Hepatic stellate cell (primary cell): ENCODE measurements at places on chromosomes 7 and 10.

DNA sequence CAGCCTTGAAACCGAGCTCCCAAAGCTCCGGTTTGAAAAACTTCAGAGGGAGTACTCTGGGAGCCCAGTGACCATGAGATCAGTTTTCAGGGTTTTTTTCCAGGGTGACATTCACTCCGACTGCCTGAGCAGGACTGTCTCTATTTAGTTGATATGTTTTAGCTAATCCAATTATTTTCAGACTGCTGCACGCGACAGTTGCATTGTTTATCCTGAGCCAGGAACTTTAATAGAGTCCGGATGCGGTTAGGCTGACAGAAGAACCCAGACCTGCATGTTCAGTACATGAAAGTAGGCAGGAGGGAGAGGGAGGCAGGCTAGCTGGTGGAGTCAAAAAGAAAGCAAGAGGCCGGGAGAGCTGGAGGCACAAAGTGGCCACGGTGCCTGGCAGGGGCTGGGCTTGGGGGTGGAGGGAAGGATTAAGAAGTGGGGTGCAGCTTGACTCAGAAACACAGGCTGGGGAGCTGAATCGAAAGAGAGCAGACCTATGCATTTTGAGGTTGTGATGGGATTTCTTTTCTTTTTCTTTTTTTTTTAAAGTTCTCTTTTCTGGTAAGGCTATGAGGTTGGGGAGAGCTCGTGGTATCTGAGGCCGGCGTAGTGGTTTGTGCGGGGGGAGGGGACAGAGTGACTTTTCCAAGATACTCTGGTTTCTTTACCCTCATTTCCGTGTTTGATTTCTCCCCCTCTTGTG lies 5.7 kb downstream of the GATA3 start:
- no peak for DNase-seq

DNA sequence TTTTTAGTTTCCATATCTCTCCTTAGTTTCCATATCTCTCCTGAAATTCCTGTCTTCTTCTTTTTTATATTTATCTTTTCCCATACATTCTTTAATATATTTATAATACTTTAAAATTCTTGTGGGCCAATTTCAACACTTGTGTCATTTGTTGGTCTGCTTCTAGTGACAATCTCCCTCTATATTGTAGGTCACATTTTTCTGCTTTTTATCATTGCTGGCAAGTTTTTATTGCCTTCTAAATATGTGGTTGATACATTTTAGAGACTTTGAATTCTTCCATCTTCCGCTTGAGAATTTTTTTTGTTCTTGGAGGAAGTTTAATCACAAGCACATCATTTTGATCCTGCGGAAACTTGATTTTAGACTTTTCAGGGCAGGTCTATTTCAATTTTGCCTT lies 26.0 kb upstream of the OPN4 start:
- no peak for DNase-seq

DNA sequence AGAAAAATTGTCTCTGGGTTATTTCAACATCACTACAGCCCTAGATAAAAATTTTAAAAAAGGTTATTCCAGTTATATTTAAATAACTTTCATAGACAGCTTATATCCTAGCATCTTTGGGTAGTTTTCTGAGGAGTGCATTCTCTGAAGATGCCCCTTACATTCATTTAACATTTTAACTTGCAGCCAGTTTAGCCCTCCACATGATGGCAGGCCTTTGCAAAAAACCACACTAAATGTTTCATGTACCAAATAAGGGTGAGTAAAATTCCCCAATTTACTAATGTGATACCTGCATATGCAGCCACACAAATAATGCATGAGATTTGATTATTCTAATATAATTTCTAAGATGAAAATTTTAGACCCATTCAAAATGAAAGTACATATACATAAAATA lies 108.4 kb upstream of the ZWINT start:
- no peak for DNase-seq

DNA sequence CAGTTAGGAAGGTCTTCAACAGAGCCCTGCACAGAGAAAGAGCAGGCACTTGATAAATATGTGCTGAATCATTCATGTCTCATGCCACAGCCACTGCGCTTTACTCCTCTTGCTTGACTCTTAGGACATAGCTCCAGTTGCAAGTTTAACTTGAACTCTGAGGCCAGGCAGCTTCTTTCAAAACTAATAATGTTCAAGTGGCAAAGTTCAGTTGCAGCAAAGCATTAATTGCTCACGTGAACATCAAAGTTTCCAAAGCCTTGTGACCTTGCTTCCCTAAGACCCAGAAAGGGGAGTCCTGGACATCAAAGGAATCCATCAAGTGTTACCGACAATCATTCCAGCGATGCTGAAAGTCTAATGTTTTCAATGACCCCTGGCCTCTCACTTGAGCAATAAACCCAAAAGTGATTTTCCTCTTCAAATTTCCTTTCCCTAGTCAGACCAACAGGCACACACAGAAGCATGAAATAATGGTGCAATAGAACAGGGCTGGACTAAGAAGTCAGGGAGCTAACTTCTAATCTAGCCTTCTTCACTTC lies 21.8 kb upstream of the TECTB start:
- DNase-seq: no peak

GRCh38 chr7:144388950-144389349 lies 14.5 kb downstream of the NOBOX start:
- DNase-seq: no peak

GRCh38 chr7:158975526-158976467 lies 119.4 kb downstream of the DYNC2I1 start:
- DNase-seq: no peak

- no peak for DNase-seq
Measured at GRCh38 chr7:125847692-125848091, 918.1 kb upstream of the POT1 start.

- peak; percentile 17 for DNase-seq
Measured at GRCh38 chr10:11035301-11035991, 17.8 kb downstream of the CELF2 start.

GRCh38 chr10:67696029-67696428 lies at the start of gene CTNNA3:
CTNNA3 (minus strand) TSS chr10:67696195.
- DNase-seq: peak; percentile 27

DNA sequence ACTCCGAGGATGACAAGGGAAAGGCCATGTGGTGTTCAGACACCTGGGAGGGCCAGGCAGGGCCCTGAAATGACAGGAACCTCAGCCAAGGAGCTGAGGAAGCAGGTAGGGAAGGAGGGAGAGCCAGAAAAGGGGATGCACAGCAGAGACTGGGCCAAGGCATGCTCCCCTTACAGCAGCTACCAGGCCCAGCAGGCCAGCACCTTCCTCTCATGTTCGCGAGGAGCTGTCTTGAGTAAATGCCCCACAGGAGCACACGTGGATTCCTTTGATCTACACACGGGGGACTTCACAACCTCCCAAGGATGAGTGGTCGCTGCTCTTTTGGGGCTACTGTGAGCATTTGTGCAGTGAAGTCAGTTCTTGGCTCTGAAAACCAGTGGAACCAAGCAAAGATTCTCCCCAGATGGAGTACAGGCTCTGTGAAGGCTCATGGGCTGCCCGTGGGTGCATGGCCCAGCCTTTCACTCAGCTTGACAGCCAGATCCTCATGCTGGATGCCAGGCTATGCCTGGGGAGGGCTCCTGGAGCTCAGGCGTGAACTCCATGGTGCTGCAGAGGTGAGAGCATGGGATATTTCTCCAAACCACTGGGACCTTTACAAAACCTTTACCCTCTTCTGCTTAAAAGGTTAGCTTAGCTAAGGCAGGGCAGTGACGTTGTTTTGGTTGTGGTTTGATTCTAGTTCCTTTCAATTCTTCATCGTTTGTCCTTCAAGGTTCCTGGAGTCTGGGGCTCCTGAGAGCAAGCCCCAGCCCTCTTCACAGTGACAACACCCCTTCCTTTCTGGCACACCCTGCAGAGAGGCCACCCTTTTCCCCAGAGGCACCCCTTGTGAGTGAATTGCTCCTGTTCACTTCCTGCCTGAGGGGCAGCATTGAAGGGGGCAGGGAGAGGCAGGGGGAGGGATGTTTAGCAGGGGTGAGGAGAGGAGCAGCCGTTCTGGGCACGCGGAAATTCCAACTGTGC lies 74.2 kb upstream of the ZPBP start:
- DNase-seq: no peak

- no peak for DNase-seq
Measured at GRCh38 chr10:86258499-86258898, 108.1 kb downstream of the GRID1 start.

- peak; percentile 34 for DNase-seq
Measured at GRCh38 chr10:970311-971149, 17.7 kb upstream of the GTPBP4 start.

- no peak for DNase-seq
Measured at GRCh38 chr10:116007256-116007891, 265.6 kb downstream of the GFRA1 start.

- DNase-seq: peak; percentile 23
Measured at GRCh38 chr10:110733218-110733952, 89.2 kb downstream of the RBM20 start.

- no peak for DNase-seq
Measured at GRCh38 chr10:132562916-132563456, 25.4 kb downstream of the INPP5A start.

- DNase-seq: peak; percentile 50
Measured at GRCh38 chr7:111741811-111742240, 179.5 kb upstream of the IMMP2L start.

GRCh38 chr10:22701132-22701826 lies 13.1 kb downstream of the PIP4K2A start:
- DNase-seq: no peak

DNA sequence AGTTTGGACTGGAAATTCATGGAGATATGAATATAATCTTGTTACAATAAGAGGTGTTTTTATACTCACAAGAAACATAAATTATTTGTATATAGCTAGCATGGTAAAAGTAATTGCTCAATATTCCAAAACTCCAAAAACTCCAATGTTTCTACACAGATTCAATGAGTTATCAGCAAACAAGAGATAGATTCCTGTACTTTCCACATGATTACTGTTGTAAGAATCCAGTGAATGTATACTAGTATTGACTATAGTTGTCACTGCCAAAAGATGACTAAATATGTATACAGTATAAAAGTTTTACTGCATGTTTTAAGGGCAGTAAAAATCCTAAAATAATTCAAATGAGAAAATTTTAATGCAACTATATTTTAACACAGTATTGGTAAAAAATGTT lies 10.7 kb downstream of the ATOH7 start:
- DNase-seq: no peak

DNA sequence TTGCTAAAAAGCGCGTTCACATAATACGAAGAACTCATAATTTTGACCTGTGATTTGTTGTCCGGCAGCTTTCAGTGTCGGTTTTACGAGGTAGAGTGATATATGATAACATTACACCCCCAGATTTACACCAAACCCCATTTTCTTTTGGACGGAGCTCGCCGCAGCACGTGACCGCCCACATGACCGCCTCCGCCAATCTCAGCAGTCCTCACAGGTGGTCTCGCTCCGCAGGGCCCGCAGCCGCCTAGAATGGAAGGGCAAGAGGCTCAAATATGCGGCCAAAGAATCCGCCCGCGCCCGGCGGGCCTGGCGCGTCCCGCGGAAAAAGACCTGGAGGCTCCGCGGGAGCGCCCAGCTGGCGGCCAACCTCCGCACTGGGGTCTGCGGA lies at the start of gene HOXA7:
TSS of gene HOXA7 (minus strand) at position 168 of the 391 bp plus-strand sequence. CDS start at position 38, 130 bp downstream.
- no peak for DNase-seq

- no peak for DNase-seq
Measured at GRCh38 chr7:98399462-98399861, 1.4 kb downstream of the BAIAP2L1 start.

DNA sequence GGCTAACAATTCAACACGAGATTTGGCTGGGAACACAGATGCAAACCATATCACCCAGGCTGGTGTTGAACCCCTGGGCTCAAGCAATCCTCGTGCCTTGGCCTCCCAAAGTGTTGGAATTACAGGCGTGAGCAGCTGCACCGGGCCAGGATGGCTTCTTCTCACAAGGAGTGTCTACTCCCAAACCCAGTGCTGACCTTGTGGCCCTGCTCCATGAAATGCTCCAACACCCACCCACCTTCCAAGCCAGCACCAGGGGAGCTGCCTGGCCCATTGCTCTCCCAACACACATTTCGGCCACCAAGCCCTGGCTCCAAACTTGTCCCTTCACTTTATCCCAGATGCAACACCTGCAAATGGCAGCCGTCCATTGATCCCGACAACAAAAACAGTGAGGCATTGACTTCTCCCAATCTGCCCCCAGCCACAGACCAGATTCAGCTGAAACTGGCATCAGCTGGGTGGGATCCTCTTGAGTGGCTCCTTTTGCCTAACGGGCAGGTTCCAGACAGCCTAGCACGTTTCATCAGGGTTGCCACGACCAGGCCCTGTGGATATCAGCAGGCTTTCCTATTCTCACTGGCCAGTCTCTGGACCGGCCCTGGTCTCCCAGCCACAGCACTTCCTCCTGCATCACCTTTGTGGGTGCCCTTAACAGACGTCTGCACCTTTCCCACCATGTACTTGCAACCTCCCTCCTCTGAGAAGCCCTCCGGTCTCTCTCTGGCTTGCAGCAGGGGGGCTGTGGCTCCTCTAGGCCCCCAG lies 105.7 kb upstream of the CARD11 start:
- no peak for DNase-seq

GRCh38 chr7:130356876-130357611 lies 12.4 kb downstream of the CPA5 start:
- DNase-seq: peak; percentile 62

DNA sequence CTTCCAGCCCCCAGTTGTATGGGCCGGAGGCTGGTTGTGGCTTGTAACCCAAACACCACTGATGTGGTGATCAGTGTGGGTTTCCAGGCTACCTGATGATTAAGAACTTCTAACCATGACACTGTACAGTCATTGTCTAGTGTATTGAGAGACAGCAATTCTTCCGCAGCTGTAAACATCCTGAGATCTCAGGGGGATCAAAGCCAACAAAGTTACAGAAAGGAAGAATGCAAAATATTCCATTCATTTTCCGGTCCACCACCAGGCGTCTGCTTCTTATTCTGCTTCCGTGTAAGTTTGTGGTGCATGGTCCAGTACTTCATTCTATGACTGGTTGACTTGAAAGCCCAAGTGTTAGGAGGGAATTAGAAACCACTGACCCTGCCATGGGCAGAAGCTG lies 10.3 kb upstream of the GLI3 start:
- peak; percentile 44 for DNase-seq

DNA sequence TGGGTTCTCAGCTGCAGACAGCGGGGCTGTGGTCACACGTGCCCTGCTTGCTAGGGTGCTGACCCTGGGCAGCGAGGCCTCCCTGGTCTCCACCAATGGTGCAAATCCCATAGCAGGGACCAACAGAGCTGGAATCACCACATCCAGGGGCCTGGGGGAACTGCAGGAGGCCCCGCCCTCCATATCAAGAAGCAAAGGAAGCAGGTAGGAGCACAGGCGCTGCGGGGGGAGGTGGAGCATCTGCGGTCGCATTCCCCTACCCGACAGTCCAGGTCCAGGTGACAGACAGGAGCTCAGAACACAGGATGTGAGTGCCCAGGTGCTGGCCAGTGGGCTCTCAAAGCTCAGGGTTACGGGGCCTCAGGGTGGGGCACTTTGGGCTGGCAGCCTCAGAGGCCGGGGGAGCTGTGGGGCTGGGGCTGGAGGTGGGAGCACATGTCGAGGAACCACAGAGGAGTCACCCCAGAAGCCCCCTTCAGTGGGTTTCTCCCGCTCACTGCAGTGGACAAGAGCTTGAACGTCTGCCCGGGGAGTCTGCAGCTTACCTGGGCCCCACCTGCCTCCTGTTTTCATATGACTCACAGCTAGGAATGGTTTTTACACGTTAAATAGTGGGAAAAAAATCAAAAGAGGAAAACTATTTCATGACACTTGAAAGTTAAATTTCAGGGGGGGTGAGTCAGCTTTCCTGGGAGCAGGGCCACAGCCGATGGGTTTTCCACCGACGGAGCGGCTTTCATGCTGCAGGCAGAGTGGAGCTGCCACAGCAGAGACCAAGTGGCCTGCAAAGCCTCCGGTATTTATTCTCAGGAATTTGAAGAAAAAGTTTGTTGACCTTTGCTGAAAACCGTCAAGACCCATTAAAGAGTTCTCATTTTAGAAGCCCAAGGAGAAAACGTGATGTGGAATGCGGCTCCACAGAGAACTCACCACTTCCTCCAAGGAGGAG lies 148.7 kb upstream of the PPP2R2D start:
- DNase-seq: no peak
